T-helper 2 cell treated with Interferon-gamma antibody and Interleukin-4, amounts not matched to agents 5 μg/mL and 100 μg/mL, for 36 hours (primary cell): ENCODE measurements at places on chromosomes 5 and 9.
A peak's percentile ranks its signal among the peaks of the same experiment; 100 is the strongest.

GRCh38 chr5:141701360-141702119 lies 19.5 kb upstream of the ARAP3 start:
- DNase-seq = no peak

DNA sequence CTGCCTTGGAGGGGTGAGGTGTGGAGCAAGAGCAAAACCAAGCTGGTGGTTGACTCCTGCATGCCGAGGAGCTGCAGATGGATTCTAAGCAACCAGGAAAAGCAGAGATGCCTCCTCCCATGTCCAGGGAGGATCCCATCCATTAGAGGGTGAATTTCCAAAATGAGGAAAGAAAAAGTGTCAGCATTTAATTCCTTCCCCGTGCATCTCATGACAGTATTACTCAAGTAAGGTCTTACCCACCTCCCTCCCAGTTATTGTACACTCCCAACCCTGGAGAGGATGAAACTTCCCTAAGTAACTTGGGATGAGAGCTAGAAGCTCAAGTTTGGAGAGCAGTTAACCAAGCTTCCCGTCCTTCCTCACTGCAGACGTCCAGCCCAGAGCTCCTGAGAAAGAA lies 19.9 kb downstream of the C9orf152 start:
- DNase-seq = no peak

GRCh38 chr9:31519011-31519410 lies 865.4 kb upstream of the ACO1 start:
- DNase-seq = no peak

- no peak for DNase-seq
These were observed 15.7 kb downstream of the IRGM start for GRCh38 chr5:150862070-150862469.

GRCh38 chr5:135134691-135135381 lies 100.8 kb upstream of the PITX1 start:
- DNase-seq = no peak

GRCh38 chr9:21796768-21797167 lies 5.7 kb upstream of the MTAP start:
- no peak for DNase-seq

DNA sequence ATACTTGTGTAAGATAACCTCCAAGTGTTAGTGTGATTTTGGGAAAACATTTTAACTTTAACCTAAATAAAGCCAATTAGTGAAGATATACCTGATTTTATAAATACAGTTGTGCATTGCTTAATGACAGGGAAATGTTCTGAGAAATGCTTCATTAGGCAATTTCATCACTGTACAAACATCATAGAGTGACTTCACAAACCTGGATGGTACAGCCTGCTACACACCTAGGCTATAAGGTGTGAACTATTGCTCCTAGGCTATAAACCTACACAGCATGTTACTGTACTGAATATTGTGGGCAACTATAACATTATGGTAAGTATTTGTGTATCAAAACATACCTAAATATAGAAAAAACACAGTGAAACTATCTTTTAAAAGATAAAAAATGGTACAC lies 166.8 kb upstream of the TARS1 start:
- no peak for DNase-seq

DNA sequence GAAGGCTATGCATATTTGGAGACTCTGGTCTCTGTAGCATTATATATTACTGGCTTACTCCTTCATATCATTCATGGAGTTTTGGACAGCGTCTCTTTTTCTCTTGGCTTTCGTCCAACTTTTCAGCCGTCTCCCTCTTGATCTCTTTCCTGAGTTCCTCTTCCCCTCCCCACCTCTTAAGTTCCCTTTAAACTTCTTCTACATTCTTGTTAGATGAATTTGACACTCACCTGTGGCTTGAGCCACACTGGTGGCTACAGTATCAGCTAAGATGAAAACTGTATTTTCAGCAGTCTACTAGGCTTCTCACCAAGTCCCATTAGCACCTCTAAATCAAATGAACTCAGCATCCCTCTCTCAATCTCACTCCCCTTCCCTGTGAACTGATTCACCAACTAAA lies 128.1 kb downstream of the STARD4 start:
- no peak for DNase-seq

GRCh38 chr5:160488394-160489325 lies 67.0 kb downstream of the PTTG1 start:
- DNase-seq = no peak

- DNase-seq = peak; percentile 52
These were observed 41.6 kb upstream of the LCP2 start for GRCh38 chr5:170338933-170339779.

- DNase-seq = no peak
These were observed 63.9 kb downstream of the ERAP1 start for GRCh38 chr5:96743805-96744204.

GRCh38 chr5:175385691-175386362 lies 58.2 kb downstream of the DRD1 start:
- DNase-seq = no peak

DNA sequence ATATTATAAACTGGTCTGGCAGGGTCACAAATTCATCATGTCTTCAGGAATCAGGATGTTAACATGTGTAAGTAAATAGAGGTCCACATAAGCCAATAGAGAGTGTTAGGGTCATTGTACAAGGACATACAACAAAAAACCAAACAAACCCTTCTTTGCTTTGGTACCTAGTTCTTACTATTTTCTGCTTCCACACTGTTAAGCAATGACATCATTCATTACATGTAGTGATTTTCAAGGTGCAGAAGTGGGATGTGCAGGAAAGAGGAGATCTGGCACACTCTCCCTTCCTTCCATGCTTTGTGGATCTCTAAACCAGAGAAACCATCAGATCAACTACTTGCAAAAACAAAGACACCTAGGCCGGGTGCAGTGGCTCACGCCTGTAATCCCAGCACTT lies 184.1 kb downstream of the RAPGEF6 start:
- DNase-seq = no peak

- no peak for DNase-seq
These were observed 134.6 kb downstream of the TENT4A start for GRCh38 chr5:6847870-6848269.

GRCh38 chr9:85723215-85723614 lies 18.5 kb downstream of the AGTPBP1 start:
- DNase-seq = no peak

DNA sequence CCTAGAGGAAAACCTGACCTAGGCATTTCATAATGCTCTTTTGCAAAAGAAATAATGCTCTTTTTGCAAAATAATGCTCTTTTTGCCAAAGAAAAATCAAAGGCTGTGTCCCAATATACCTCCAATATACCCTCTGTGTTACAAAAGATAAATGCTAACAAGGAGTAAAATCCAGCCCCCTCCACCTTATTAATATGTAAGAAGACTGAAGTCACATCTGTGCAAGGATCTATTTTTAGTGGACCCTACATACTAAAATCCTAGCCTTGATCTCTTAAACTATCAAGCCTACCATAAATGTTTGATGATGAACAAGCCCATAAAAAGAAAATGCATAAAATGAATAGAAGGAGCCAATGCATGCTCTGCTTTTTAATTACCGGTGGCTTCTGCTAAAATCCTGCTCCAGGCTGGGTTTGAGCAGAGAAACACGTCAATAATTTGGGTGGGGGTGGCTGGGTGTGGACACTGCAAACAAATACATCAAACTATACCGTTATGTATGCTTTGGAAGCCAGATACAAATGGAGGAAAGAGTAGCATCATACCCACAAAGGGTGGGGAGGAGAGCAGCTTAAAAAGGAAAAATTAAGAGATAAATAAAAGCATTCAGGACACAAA lies 131.6 kb downstream of the SEMA6A start:
- no peak for DNase-seq

- DNase-seq = no peak
These were observed 1009.8 kb downstream of the DNAH5 start for GRCh38 chr5:12934722-12935121.
